ENCODE measurements at places on chromosomes 7 and 10.

DNA sequence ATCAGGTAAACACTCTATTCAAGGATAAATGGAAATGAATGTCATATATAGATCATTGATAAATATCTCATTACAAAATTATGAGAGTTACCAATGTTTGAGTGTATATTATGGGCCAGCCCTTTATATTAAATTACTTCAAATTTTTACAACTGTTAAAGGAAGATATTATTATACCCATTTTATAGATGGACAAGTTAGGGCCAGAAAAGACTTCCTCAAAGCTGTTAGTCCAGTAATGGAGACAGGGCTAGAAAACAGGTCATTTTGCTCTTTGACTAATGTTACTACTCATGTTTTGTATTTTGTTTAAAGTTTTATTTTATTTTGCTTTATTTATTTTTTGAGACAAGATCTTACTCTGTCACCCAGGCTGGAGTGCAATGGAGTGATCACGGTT is 101.6 kb downstream of the CFTR start:
- DNase-seq, result no peak

GRCh38 chr10:50832171-50832751 is 53.2 kb downstream of the A1CF start:
- DNase-seq, result no peak

DNA sequence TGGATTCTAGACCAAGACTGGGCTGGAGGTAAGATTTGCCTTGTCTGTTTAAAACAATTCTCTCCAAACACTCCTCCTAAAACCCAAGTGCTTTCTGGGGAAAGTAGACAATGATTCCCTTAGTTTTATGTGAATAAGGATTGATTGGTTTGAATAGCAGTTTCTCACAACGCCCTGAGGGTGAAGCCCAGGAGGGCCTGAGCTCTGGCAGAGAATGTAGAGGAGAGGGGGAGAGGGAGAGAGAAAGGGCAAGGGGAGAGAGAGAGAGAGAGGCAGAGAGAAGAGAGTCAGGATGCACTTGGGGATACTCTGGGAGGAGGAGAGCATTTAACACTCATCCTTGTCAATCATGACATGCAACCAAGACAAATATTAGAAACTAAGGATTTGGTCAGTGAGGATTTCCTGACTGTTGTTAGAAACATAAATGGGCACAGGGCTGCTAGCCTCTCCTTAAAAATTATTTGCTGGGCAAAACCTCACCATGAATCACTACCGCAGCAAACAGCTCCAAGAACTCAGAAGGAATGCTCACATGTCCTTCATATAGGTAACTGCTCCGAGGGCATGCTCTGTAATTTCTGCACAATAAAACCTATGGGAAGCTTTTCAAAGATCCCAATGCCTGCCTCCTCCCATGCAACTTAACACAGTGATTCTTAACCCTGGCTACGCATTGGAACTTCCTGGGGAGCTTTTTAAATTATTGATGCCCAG is 55.2 kb upstream of the RAPGEF5 start:
- DNase-seq, result no peak

DNA sequence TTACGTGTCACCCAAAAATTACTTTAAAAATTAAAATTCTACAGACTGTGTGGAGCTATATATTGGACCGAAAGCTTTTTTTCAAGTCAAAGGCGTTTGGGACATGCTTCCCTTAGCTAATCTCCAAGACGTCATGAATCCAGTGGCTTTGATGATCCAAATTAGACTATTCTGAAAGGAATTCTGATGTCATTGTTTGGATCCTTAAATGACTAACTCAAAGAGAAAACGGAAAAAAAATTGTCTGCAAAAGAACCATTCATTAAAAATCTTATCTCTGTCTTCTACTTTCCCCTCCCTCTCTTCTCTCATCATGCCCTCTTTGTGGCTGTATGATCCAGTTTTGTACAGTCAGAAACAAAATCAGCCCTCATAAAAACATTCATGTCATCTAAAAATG is 161.8 kb downstream of the ETV1 start:
- DNase-seq, result no peak

DNA sequence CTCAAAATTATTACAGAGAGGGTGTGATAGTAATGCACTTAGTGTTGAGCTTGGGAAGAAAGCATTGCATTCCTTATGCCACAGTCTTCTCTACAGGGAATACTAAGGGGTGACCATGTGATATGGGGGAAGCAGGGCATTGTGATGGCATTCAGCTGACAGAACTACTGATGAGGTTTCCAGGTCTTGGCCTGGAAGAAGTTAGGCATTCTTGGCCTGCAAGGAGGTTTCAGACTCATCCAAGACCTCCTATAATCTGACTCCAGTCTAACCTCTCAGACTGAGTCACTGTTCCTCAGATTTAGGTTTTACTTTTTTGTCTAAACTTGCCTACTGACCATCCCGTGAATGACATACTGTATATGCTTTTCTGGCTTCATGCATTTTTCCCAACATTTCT is 7.9 kb downstream of the STMP1 start:
- no peak for DNase-seq

DNA sequence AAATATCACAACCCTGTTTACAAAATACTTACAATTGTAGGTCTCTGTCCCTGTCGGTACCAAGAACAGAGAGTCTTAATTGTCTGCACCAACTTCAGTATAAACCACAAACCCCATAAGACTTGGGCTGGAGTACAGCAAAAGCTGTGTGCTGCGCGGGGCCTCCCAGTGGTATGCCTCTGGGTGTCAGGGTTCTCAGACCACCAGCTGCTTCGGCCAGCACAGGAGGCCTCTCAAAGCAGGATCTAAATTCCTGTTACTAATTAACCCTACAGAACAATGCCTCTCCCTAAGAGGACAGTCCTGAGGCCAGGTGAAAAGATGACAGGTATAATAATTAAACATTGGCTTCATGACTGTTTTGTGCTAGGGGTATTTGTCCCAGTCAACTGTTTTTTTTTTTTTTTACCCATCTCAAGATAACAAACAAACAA is 957 bp upstream of the SVIL start:
- DNase-seq, result no peak

- no peak for DNase-seq
Observed at GRCh38 chr10:88979153-88979562, 11.4 kb upstream of the FAS start.

GRCh38 chr10:48655411-48656240 is 29.0 kb upstream of the WDFY4 start:
- DNase-seq, result no peak

- DNase-seq, result no peak
Observed at GRCh38 chr7:40133561-40134427, 628 bp downstream of the MPLKIP start.

DNA sequence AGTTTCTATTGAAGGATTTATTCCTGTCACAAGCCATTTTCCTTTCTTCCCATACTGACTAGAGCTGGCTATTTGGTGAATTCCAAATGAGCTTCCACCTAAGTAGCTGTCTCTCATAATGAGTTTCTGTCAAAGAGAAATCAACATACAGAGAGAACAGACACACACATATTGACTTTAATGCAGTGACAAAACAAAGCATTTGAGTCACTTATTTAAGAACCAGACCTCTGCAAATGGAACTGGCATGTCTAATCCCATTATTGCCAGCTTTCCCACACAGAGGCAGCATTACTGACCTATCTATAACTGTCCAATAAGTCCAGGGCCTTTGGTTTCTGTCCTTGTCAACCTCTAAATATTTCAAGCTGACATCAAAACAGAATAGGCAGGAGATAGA is 179.3 kb upstream of the CSTF2T start:
- DNase-seq, result no peak

- DNase-seq, result no peak
Observed at GRCh38 chr10:70084189-70084588, 31.5 kb downstream of the MACROH2A2 start.

- DNase-seq, result no peak
Observed at GRCh38 chr7:27303026-27303425, 60.4 kb downstream of the EVX1 start.

GRCh38 chr10:72254813-72255568 is 18.7 kb upstream of the DDIT4 start:
- DNase-seq, result peak; percentile 87

GRCh38 chr7:128033246-128033645 is 2.0 kb upstream of the LRRC4 start:
- DNase-seq, result no peak

DNA sequence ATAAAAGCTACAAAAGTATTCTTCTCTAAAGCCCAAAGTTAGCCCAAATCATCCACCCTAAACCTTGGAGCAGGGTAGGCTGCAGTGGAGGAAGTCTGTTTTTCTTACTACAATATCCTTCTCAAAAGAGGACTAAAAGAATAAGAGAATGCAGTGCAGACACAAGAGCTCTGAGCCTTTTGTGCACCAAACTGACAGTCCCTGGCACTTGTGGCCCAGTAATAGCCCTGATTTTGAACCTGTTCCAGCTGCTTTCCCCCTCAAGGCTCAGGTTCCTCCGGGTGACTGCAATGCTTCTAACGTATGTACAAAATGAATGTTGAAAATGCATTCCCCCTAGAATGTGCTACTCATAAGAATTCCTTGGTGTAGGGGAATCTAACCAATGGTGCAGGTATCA is 154.4 kb downstream of the JAZF1 start:
- DNase-seq, result no peak

- no peak for DNase-seq
Observed at GRCh38 chr10:125221716-125222115, 61.4 kb upstream of the CTBP2 start.

DNA sequence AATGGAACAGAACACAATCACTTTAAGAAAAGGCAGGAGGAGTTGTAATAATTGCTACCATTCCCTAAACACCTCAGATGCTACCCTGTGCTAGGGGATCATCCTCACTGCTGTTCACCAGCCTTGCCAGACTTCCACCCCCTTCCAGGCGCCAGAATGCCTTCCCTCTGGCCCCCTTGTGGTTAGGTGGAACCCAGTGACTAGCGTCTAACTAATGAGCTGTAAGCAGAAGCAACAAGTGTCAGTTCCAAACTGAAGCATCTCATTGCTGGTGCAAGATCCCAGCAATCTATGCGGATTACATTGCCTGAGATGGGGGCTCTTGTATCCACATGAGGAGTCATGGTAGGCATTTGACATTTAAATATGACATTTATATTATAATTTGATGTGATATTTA is 86.6 kb downstream of the FRMD4A start:
- DNase-seq, result no peak

- DNase-seq, result no peak
Observed at GRCh38 chr10:80259405-80259871, 30.0 kb downstream of the MAT1A start.

- no peak for DNase-seq
Observed at GRCh38 chr7:5388273-5388901, 35.2 kb downstream of the TNRC18 start.

GRCh38 chr7:31335161-31335856 is 5.2 kb downstream of the NEUROD6 start:
- peak; percentile 79 for DNase-seq

DNA sequence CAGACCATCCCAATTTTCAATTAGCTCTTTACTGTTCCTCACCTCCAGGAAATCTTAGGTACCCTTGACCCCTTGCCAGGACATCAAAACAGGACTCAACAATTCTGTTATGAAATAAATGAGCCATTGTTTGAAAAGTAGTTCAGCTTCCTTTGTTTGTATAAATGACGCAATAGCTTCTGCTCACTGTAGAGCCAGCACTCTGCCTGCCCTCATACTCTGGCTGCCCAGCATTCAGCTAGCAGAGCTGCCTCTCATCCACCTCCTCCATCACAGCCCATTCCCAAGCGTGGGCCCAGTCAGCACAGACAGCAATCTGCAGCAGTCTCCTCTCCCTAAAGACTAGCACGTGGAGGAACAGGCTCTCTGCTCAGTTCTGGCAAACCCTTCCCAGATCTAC is 478.6 kb downstream of the GRID1 start:
- DNase-seq, result no peak

GRCh38 chr7:3120513-3120912 is 76.8 kb upstream of the CARD11 start:
- no peak for DNase-seq

GRCh38 chr7:68313806-68314205 is 1284.5 kb upstream of the AUTS2 start:
- DNase-seq, result no peak

DNA sequence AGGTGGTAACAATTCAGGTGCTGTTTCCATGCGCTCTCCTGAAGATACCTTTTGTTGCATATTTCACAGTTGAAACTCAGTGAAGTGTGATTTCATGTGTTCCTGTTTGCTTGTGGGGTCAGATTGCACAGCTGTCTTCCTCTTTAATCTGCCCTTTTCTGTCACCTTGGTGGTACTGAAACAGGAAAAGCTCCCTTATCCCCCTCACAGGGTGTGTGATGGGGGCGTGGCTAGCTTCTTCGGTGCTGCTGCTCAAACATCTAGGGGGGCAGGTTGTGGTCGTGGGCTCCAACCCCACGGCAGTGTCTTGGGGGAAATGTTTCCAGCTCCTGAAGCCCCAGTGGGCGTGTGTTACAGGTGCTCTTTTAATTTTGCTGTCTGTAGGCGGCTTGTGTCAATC is 107.4 kb upstream of the KLF14 start:
- DNase-seq, result no peak

DNA sequence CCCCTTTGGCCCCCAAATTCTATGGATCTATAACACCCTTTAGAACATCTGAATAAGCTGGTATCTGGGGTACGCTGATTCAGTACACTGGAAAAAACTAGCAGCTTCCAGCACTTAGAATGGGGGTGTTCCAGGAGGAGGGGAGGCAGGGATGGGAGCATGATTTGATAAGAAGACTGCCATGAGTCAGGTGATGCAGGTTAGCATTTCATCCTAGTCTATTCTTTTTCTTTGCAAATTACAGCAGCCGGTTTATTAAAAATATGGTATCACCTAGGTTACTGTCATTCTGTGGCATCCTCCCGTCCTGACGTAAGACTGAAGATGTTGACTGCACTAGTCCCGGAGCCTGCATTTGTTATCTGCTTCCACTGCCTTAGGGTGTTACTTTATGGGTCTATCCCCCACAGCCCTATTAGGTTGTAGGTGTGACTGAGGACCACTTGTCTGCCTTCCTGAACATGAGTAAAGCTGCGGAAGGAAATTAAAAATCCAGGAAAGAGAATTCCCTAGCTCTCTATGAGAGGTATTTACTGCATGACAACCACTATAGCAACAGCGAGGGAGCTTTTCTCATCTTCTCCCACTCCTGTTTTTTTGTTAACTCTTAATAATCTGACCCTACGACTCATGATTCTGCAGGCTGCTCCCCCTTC is 1.9 kb downstream of the HTR5A start:
- no peak for DNase-seq

DNA sequence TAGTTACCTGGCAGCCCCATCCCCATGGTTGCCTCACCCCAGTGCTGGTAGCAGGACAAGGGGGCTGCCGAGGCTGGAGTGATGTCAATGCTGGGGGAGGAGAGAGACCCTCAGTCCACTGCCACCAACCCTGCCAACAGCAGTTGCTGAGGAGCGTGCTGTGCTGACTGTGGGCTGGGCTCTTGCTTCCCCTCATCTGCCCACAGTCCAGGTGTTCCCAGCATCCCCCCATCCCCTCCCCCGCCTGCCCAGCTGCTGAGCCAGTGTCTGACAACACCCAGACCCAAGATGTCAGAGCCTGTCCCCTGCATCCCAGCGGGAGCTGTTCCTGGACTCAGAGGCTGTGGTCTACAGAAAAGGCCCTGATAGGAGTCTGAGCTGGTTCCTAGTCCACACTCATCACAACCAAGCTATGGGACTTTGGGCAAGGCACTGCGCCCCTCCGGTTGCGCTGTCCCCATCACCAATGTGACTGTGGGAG is 14.6 kb upstream of the PSAP start:
- DNase-seq, result no peak
